ENCODE measurements at places on chromosomes 4 and X. TPM values are rescaled to one million over a fixed set of nuclear protein-coding genes. Genes with fewer than 3 reads are reported as not detected.

Gene PAGE3
- not detected for total RNA-seq

Gene APEX2
- total RNA-seq: 8.6 TPM

Gene SPANXN3
- not detected for total RNA-seq

DNA sequence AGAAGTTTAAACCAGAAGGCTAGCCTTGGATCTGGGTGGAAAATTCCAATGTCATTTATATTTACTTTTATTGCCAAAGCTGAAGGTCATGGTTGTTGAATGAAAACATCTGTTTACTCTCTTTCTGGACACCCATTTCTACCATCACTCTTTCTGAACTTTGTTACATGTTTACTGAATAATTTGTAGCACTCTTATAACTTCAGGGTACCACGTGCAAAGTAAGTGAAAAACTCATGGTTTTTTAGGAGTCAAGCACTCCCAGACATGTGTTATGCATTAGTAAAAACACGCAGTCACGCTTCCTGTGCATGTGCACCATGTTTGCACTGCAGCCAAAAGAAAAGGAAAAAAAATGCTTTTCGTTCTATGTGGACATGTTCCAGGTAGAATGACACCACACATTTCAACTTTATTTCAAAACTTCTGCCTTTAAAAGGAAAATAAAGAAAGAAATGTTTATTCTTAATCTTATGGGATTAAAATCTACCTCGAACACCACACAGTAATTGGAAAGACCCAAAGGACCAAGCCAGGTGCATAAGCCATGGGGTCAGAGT, 31.4 kb upstream of the ADH1C start:
- DNase-seq: no peak
